Left lung (tissue), 14 donors: ENCODE measurements at places on chromosomes 1 and 21. TPM values are rescaled to one million over a fixed set of nuclear protein-coding genes. Genes with fewer than 3 reads are reported as not detected.

DNA sequence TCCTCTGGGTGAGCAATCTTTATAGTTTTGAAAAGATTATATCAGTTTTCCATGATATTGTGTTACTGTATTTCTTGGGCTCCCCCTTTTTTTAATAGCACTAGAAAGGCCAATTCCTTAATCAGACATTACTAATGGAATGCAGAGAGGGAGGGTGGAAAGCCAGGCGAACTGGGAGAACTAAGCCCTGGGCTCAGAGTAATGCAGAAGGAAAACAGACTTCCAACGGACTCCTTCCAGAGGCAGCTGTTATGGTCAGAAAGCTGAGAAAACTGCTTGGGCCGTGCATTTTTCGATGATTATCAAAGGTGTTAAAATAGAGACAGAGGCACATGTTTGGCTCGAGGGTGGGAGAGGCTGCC lies 206.3 kb downstream of the FOXD2 start:
- DNase-seq: no peak
- no peak overlapping the region for H3K27ac ChIP-seq
- H3K4me1 ChIP-seq: no peaks in the 10 kb centered on the region
- no peak overlapping the region for H3K4me3 ChIP-seq

DNA sequence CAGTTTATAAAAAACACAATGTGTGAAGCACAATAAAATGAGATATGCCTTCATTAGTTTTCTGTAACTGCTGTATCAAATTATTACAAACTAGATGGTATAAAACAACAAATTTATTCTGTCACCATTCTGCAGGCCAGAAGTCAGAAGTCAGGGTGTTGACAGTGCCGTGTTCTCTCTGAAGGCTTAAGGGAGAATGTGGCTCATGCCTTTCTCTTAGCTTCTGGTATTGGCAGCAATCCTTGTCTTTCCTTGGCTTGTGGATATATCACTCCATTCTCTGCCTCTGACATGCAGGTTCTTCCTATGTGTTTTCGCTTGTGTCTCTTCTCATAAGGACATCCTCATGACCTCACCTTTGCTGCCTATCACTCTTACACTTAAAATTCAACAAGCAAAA lies 10.1 kb downstream of the NEK7 start:
- no peak for DNase-seq
- no peaks in the 10 kb centered on the region for H3K27me3 ChIP-seq
- peaks cover 73% of the 10 kb centered on the region for H3K4me1 ChIP-seq
- no peak overlapping the region for H3K27ac ChIP-seq

DNA sequence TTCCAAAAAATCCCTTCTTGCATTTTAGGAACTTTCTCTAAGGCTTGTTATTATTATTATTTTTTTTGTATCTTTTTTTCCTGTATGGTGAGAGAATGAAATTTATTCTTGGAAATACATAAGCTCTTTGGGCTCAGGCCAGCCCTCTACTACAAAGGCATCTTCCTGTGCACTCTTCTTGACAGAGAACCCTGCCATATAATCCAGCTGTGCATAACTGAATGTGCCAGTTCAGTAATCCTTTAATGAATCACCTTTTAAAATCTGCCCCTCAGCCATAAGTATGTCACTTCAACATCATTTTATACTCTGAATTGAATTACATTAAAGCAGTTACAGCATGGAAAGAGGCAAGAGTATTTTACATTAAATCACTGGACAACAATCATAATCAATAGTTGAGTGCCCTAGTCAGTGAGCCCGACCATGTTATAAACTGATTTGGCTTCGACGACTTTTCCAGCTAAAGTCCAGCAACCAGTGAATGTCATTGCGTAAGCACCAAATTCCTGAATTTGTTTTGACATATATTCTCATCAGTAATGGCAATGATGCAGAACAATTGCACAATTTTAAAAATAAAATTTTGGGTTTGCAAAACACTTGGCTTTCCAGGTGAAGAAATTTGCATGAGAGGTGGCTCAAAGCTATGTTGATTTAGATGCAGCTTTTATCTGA lies 59.2 kb upstream of the KCNK2 start:
- H3K4me1 ChIP-seq: no peaks in the 10 kb centered on the region
- no peaks in the 10 kb centered on the region for H3K36me3 ChIP-seq
- no peak for DNase-seq
- H3K4me3 ChIP-seq: no peak overlapping the region
- no peaks in the 10 kb centered on the region for H3K27me3 ChIP-seq
- no peak overlapping the region for H3K27ac ChIP-seq

DNA sequence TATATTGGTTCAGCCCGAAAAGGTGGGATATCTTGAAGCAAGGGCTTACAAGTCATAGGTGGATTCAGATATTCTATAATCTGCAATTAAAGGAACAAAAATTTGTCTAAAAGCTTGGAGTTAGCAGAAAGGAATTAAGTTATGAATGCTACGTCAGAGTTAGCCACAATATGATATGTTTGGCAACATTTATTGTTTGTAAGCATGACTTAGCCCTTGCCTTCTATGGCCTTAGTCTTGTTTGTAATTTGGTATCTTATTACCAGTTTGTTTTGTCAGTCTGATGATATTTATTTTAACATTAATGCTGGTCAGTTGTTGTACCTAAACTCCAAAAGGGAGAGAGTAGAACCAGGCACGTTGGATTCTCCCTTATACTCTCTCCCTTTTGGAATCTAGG lies 43.1 kb upstream of the SUCO start:
- H3K27me3 ChIP-seq: peaks cover 4% of the 10 kb centered on the region
- no peak overlapping the region for H3K27ac ChIP-seq
- H3K4me1 ChIP-seq: no peaks in the 10 kb centered on the region

GRCh38 chr21:41374177-41374712 lies 12.4 kb downstream of the MX2 start:
- peaks cover 33% of the 10 kb centered on the region for H3K36me3 ChIP-seq
- H3K4me1 ChIP-seq: peaks cover 4% of the 10 kb centered on the region
- H3K4me3 ChIP-seq: no peak overlapping the region
- H3K27me3 ChIP-seq: peaks cover 6% of the 10 kb centered on the region
- DNase-seq: no peak

GRCh38 chr1:184648856-184649201 lies 105.8 kb downstream of the EDEM3 start:
- no peaks in the 10 kb centered on the region for H3K36me3 ChIP-seq
- no peak overlapping the region for H3K4me3 ChIP-seq
- no peak overlapping the region for H3K27ac ChIP-seq
- DNase-seq: no peak

DNA sequence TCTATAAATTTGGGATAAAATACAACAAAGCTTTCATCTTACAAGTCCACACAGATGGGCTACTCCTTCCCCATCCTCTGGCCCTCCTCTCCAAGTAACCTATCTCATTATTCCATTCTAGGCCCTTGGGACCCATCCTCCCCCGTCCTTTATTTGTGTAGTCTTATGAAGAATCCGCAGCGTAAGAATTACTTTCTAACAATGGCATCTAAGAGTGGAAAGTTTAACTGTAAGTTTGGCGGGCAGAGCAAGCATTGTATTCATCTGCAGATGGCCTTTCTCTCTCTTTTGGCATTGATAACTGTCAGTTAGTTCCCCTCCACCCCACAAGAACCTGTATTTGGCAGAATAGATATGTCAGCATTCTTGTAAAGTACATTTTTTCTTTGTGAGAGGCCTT lies 91.9 kb upstream of the TSPAN2 start:
- H3K4me1 ChIP-seq: no peaks in the 10 kb centered on the region
- H3K27ac ChIP-seq: no peak overlapping the region
- no peak for DNase-seq
- H3K4me3 ChIP-seq: no peak overlapping the region
- H3K36me3 ChIP-seq: no peaks in the 10 kb centered on the region

DNA sequence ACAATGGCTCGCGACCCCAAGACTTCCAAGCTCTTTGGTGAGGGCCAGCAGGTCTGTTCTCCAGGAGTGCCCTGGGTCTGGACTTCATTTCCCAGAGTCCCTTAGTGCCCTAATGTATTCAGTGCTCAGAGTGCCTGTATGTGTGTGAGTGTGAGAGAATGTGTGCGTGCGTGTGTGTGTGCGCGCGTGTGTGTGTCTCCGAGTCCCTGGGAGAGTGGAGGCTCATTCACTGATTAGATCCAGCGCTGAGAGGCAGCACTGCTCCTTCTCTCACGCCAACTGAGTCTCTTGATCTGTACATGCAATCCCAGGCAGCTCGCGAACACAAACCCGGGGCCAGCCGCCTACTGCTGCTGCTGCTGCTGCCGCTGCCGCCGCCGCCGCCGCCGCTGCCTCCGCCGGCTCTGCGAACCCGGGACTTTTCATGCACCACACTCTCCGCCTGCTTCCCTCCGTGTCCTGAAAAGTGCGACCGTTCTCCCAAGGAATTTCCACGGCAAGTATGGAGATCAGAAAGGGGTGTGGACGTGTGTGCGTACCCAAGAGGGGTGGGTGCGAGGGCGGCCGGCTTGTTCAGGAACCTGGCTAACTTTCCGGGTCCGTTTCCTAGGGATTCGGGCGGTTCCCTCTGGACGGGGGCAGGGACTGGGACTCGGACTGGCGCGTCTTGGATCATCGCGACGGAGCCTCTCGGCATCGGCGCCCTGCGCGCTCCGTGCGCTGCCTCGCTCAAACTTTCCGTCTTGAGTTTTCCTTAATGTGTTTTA lies at the start of gene RNF220:
Gene RNF220, plus strand, starts transcription at position 225 of the 767 bp plus-strand sequence.
- H3K27me3 ChIP-seq: peaks cover 100% of the 10 kb centered on the region
- no peaks in the 10 kb centered on the region for H3K36me3 ChIP-seq
- no peak within 1 kb of the TSS for H3K27ac ChIP-seq
- peaks cover 49% of the 10 kb centered on the region for H3K4me1 ChIP-seq
- peak; percentile 50 for DNase-seq

DNA sequence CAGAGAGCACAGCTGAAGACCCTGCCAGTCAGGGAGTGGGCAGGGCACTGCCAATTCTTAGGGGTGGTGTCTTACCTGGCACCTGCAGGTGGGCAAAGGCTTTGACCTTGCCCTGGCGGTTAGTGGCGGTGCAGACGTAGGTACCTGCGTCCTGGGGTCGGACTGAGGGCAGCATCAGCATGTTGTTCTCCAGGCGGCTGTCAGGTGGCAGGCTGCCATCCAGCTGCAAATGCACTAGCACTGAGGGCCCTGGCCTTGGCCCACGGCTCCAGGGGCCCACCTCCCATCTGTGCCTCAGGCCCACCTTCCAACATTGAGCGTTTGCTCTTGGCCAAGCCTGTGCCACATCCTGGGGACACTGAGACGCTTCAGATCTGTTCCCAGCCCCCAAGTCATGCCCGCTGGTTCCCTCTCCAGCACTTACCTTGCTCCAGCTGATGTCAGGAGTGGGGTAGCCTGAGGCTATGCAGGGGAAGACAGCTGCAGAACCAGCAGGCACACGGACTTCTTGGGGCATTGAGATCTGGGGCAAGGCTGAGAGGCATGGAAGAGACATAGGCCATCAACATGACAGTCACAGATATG lies 21.4 kb downstream of the LDLRAD2 start:
- H3K4me1 ChIP-seq: no peaks in the 10 kb centered on the region
- H3K4me3 ChIP-seq: no peak overlapping the region
- DNase-seq: peak; percentile 43
- H3K27ac ChIP-seq: no peak overlapping the region
- H3K27me3 ChIP-seq: no peaks in the 10 kb centered on the region
- H3K36me3 ChIP-seq: peaks cover 96% of the 10 kb centered on the region

GRCh38 chr1:107687849-107688753 lies 276.9 kb downstream of the VAV3 start:
- no peaks in the 10 kb centered on the region for H3K27me3 ChIP-seq
- H3K36me3 ChIP-seq: no peaks in the 10 kb centered on the region
- no peaks in the 10 kb centered on the region for H3K4me1 ChIP-seq

ZC3H12A gene
- 10.2 TPM for total RNA-seq

GPATCH2 gene
- total RNA-seq: 11.0 TPM
